ENCODE measurements at places on chromosomes 2 and 18.

DNA sequence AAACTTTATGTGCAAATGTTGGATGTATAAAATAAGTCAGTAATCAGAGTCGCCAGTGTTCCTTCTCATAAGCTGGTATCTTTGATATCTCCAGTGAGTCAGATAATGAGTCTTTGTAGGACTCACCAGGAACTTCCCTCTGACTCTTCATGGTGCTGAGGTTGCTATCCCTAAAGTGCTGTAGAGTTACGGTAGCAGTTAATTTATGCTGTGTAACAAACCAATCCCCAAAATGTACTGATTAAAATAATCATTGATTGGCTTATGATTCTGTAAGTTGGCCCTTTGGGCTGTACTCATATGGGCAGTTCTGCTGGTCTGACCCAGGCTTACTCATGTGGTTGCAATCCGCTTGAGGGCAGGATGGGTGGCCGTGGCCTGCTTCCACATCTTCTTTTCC, 43.8 kb downstream of the MAIP1 start:
- no peak for DNase-seq

DNA sequence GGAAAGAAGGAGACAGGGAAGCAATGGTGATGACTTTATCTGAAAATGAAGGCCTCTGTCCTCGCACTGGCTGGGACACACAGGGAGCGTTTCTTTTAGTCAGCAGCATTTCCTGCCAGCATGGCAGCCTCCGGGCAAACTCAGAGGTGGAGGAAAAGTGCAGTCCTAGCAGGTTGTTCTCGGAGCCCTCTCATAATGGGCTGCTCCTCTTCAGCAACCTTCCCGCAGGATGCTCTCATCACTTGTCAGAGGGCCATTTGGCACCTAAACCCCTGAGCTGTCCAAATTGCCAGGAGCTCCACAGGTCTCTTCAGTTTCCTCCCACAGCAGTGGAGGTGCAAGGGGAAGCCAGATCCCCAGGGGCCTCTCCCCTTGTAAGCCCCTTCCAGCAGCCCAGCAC, 6.2 kb downstream of the STK39 start:
- no peak for DNase-seq

DNA sequence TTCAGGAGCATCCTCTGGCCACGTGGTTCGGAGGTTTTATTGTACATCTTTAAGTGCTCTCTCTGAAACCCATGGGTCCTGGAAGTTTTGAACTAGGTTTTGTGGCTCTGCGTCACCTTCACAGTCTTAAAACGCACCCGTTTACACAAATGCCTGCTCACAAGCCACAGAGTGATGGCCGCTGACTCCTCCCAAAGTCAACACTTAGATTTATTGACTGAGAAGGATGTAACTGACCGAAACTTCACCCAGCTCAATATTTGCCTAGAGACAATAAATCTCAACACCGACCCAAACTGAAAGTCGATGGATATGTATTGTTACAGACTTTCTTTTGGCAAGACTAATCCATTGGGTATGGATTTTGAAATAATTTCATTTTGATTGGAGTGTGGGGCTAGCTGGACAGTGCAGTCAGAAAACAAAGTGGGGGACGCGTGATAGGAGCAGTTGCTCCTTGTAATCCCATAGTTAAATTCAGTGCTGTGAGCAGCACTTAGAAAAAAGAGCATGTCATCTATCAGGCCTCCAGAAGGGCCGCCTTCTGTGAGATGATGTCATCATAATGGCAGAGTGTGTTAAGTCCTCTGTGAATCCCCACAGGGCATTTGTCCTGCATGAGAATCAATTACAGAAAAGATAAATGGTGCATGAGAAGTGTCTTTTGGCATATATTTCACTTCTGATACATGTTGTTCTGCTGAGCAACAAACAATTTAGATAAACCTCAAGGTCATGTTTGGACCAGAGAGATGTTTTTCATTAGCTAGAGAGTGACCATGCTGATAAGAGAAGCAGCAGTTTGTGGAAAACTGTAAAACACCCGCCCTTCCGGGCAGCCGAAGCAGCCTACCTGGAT, 183.7 kb downstream of the INO80D start:
- no peak for DNase-seq

- no peak for DNase-seq
Observed at GRCh38 chr18:3931542-3932112, 481.7 kb downstream of the TGIF1 start.

DNA sequence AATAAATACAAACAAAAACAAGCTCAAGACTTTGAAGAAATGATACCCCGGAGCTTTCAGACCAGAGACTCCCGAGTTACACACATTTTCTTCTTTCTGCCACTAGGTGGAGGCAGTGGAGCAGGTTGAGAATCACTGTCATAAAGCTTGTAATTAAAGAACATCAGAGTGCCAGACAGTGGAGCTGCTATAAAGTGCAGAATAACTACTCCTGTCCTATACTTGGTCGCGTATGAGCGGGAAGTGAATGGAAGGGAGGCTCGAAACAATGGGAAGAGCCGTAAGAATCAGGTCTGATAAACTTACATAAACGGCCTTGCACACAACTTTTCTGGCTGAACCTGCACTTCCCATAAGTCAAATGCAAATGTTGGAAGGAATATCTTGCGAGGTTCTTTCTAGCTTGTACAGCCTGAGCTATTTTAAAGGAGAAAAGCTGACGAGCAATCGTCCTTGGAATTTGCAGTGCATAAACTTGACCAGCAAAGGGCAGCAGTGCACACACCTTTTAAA, 189.0 kb downstream of the RPIA start:
- DNase-seq, result no peak

Data from activated T-cell treated with anti-CD3 and anti-CD28 coated beads for 4 hours (primary cell).